ENCODE measurements at places on chromosomes 7 and 10. TPM values are rescaled to one million over a fixed set of nuclear protein-coding genes. Genes with fewer than 3 reads are reported as not detected.
A peak's percentile ranks its signal among the peaks of the same experiment; 100 is the strongest.

DNA sequence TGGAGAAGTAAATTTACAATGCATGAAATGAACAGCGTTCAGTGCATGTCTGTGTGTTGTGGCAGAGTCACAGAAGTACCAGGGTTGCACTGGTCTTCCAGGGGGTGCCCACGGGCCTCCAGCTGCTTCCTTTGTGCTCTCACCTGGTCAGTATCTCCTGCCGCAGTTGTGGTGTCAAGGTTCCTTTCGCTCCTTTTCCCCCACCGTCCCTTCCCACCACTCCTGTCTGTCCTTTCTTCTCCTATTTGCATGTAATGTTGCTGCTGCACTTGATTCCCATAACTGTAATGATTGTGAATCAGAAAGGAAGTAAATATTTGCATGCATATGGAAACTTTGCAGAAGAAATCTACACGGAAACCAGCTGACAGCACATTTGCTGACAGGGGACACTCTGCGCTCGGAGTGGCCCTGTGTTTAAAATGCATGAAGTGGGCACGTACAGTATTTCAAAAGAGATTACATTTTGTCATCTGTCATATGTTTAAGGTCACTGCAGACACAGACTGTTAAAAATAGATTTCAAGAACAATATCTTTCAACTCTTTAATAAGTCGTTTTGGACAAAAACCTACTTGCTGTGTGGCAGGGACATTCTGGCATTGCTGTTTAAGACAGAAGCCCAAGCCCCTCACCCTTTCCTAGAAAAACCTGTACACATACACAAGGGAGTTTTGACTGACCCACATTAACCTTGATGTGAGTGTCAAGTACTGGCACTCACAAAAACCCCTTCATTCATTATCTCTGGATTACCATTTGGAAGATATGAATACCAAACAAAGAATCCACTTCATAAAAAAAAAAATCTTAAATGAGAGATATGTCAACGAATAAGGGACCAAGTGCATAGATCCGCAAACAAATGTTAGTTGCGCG is 336.7 kb upstream of the KLF6 start:
- no peak for DNase-seq

- DNase-seq, result no peak
These were observed 127.2 kb downstream of the SLIT1 start for GRCh38 chr10:97058521-97058920.

- no peak for DNase-seq
These were observed 18.5 kb downstream of the MYH16 start for GRCh38 chr7:99290980-99291607.

DNA sequence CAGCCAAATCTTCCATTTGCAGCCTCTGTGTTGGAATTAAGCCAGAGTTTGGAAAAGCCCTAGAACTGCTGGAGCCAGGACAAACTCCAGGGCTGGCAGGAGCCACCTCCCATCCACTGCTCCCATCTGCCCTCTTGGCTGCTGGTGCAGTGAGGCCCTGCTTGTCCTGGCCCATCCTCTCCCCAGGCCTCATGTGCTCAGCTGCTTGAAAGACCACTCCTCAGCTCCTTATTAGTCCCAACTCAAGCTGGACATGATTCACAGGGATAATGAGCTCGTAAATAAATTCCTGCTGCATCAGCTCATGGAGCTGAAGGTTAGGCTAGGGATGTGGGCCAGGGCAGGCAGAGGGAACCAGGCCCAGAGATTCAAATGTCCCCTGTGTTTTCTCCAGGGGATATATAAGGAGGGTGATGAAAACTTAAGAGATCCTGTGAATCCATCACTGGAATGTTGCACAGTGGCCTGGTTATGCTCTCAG is 282.8 kb downstream of the RPS24 start:
- no peak for DNase-seq

GRCh38 chr7:732094-732541 is 5.0 kb upstream of the PRKAR1B start:
- DNase-seq, result peak; percentile 54

GRCh38 chr10:65491799-65492198 is 1434.0 kb upstream of the LRRTM3 start:
- no peak for DNase-seq

DNA sequence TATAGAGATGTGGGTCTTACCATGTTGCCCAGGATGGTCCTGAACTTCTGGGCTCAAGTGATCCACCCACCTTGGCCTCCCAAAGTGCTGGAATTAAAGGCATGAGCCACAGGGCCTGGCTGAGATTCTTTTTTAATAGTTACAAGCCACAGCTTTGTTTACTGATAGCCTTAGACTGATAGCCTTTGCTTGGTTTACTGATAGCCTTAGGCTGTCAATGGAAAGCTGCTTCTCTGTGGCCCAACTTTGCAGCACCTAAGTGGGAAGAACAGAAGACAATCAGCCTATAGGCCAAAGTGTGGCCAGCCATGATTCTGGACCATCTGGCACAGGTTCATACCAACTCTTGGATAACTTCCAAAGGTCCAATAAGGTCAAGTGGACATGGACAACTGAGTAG is 24.1 kb upstream of the CDCA7L start:
- no peak for DNase-seq

DNA sequence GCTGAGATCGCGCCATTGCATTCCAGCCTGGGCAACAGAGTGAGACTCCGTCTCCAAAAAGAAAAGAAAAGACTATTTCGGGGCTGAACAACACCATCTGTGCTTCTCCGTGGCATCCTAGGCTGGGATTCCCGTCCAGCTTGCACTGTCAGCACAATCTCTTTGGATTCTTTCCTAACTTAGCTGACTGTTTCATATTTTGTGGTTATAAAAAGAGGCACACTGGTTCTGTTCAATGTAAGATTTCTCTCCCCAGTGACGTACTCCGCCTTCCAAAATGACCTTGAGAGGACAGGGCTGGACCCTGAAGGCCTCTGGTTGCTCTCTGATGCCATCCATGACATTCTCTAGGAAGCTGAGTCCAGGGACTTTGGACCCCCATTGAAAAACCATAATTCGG is 8.8 kb downstream of the ZNHIT1 start:
- DNase-seq, result no peak

- DNase-seq, result no peak
These were observed 11.0 kb upstream of the GDF10 start for GRCh38 chr10:47288916-47289495.

DNA sequence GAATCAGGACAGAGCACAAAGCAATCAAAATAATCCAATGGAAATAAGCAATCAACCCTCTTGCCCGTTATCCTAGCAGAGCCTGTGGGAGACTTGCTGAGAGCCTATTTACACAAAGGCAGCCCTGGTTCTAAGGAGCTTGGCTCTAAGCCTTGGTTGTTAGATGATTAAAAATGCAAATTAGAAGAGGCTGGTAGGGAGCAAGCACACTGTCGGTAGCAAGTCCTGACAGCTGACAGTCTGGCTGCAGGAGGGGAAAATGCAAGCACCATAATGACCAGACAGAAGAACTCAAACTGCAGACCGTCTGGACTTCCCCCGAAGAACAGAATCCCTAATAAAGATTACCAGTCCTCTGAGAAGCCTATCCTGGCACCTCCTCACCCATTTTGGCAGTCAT is 131.8 kb upstream of the CTTNBP2 start:
- DNase-seq, result no peak

GRCh38 chr10:114397651-114398145 is 6.6 kb downstream of the AFAP1L2 start:
- no peak for DNase-seq

DNA sequence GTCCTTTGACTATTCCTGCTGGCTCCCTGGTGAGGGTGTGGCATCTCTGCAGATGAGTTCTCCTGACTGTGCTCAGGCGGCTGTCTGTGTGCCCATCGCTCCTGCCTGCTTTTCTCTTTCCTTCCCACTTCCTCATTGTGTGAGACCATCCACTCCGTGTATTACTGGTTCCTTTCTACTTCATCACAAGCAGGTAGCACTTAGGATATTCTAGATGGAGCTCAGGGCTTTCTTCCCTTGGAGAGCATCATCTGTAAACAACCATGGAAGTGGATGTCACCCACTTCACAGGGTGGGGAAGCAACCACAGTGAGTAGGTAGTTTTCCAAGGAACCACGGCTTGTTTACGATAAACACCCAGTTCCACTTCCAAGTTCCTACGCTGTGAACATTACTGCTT is 15.7 kb downstream of the DNAJB6 start:
- DNase-seq, result no peak

DNA sequence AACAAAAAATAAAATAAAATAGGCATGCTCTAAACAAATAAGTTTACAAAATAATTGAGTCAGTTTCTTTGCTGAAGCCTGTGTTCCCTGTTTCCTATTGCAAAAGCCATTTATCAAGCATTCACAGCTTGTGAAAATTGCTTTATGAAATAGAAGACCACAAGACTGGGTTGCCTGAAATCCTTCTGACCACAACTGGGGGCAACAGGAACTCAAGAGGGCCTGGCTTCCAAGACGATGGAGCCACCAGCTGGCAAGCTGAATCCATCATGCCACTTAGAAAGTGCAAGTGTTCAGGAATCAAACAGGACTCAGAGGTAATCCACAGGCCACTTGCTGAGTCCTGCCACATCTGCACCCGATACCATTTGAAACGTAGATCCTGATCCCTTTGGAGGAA is 752 bp upstream of the ABCA13 start:
- DNase-seq, result no peak

GRCh38 chr7:79046061-79046460 is 407.4 kb downstream of the MAGI2 start:
- DNase-seq, result no peak

- no peak for DNase-seq
These were observed 64.1 kb downstream of the KAT6B start for GRCh38 chr10:74890460-74890859.

GRCh38 chr10:29719281-29719675 is 84.5 kb upstream of the SVIL start:
- no peak for DNase-seq

DNA sequence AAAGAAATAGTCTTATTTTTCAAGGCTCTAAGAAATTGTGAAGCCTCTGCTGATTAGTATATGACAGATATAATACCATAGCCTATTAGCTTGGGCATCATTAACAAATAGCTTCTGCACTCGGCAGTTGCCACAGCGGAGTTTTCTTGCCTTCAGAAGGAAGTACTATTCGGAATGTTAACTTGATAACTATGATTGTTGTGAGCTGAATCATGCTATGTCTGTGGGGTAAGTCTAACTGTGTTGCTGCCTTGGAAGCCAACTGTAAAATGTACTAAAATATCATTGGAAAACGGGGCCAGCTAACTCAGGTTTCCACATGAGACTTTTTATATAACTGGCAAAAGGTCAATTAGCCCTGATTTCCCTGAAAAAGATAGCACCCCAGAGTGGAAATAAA is 93.2 kb downstream of the TWIST1 start:
- DNase-seq, result no peak

DNA sequence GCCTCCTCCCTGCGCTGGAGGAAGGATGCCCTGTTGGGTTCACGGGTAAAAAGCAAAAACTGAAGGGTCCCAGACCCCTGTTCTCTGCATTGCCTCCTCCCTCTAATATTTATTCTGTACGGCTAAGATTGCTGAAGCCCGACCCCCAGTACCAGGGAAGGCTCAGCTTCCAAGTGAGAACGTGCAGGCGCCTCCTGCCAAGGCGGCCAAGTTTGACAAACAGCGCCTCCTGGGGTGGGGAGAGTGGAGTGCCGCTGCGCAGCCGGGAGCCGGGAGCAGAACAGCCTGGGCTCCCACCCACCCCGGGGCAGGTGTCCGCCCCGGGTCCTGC is 4.7 kb upstream of the EBF3 start:
- peak; percentile 88 for DNase-seq

DNA sequence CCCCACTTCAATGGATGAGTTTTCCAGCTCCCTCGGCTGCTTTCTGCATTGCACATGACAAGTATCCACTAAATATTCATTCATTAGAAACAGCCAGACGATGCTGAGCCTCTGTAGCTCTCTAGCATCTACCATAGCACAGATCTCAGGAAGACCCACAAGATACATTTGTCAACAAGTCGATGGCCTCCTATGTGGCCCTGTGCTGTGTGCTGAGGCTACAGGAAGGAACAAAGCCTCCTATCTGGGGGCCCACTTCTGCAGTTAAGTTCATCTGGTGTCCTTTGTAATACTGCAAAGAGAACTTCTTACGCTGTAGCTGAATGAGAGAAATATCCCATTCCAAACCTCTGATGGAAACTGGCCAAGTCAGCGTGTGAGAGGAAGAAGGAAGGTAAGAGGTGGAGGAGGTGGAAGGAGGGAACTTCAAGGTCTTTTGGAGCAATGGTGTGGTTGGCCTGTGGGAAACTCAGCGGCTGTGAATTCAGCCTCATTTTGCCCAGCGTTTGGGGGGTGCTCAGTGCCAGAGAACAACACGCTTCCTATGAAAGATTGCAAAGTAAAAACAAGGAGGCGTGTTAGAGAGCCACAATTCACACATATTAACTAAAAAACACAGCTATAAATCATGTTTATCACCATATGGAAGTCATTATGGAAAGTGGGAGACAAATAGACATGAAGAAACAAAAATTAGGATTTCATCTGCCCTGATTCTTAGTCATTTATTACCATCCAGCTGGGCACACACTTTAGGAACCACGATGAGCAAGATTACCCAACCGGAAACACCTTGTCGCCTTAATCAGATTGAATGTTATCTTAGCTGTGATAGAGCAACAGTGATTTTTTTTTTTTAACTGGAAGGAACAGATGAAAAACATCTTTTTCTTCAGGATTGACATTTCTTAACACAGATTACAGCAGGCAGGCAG is 62.2 kb upstream of the USP6NL start:
- DNase-seq, result no peak

GRCh38 chr7:55071411-55072175 is 52.8 kb downstream of the EGFR start:
- DNase-seq, result no peak

GRCh38 chr7:42076870-42077269 is 160.1 kb downstream of the GLI3 start:
- DNase-seq, result no peak

DNA sequence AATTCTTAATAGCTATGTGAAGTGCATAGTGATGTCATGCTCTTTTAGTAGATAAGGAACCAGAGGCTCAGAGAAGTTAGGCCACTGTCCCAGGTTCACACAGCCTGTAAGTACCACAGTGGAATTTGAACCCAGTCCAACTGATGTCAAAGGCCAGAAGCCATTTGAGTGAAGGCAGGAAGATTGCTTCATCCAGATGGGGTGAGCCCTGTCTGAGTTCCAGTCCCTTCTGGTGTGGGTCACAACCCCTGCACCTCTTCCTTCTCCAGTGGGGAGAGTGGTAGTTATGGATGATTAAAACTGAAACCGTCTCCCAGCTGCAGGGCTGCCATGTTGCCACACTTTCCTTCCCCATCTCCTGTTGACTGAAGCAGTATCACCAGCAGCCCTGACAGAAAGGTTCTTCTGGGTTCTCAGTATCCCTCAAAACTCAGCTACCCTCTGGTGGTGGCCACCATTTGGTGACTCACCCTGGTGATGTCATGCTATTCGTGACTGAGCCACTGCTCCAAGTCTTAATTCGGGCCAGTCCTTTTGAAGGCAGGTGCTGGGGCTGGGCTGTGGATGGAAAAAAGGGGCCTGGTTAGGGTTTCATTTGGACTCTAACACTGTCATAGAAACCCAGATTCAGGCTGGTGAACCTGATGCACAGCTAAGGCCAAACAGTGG is 1.5 kb upstream of the C10orf95 start:
- DNase-seq, result no peak

- no peak for DNase-seq
These were observed 511.2 kb upstream of the KCND2 start for GRCh38 chr7:119761776-119762175.

Gene DENND10
- total RNA-seq, result 60.6 TPM

Gene ADRB1
- total RNA-seq, result 0.35 TPM

Gene DIP2C
- total RNA-seq, result 10.9 TPM

Gene PLEKHS1
- not detected for total RNA-seq

Gene KIF5B
- total RNA-seq, result 63.2 TPM

Gene IL6
- 0.27 TPM for total RNA-seq

Gene HOXA2
- not detected for total RNA-seq

Gene CDHR3
- total RNA-seq, result 19.1 TPM

Gene SSC4D
- total RNA-seq, result 27.9 TPM

Gene CCDC3
- 2.1 TPM for total RNA-seq

Gene LRIT1
- total RNA-seq, result not detected

Gene PON1
- 0.26 TPM for total RNA-seq
